ENCODE measurements at places on chromosomes 12 and 14. TPM values are rescaled to one million over a fixed set of nuclear protein-coding genes. Genes with fewer than 3 reads are reported as not detected.

Gene OR4E2
- polyA plus RNA-seq: not detected

Gene KCNK10
- 0.50 TPM for polyA plus RNA-seq

Gene SBNO1
- polyA plus RNA-seq: 35.0 TPM

Gene LPAR5
- polyA plus RNA-seq: 1.4 TPM

Gene PTCSC3
- 0.95 TPM for polyA plus RNA-seq

Gene ZNF605
- polyA plus RNA-seq: 19.6 TPM

Gene ACAD10
- polyA plus RNA-seq: 49.8 TPM

Gene PLEKHG3
- 92.1 TPM for polyA plus RNA-seq

Gene TSPAN11
- polyA plus RNA-seq: 7.4 TPM

Gene ACOT4
- polyA plus RNA-seq: 4.0 TPM

Gene KLRK1
- 1.2 TPM for polyA plus RNA-seq

Gene EEA1
- polyA plus RNA-seq: 13.1 TPM

Gene SDR9C7
- polyA plus RNA-seq: 0.07 TPM

Gene CCDC175
- 0.73 TPM for polyA plus RNA-seq

Gene COCH
- 3.3 TPM for polyA plus RNA-seq

Gene TROAP
- 22.4 TPM for polyA plus RNA-seq

Gene PLA2G1B
- 0.41 TPM for polyA plus RNA-seq

Gene OTX2
- polyA plus RNA-seq: not detected

Gene LRP6
- polyA plus RNA-seq: 63.6 TPM

Gene FGF6
- not detected for polyA plus RNA-seq

Gene COL2A1
- polyA plus RNA-seq: 33.7 TPM

Gene SERPINA10
- polyA plus RNA-seq: 0.31 TPM

Gene TRIM9
- 2.5 TPM for polyA plus RNA-seq
